RPMI7951 (cell line): ENCODE measurements at places on chromosomes 11 and 22. TPM values are rescaled to one million over a fixed set of nuclear protein-coding genes. Genes with fewer than 3 reads are reported as not detected.

GRCh38 chr11:90243534-90243933 lies 20.7 kb upstream of the CHORDC1 start:
- DNase-seq: no peak

GRCh38 chr11:11756718-11757117 lies 85.1 kb upstream of the USP47 start:
- no peak for DNase-seq

DNA sequence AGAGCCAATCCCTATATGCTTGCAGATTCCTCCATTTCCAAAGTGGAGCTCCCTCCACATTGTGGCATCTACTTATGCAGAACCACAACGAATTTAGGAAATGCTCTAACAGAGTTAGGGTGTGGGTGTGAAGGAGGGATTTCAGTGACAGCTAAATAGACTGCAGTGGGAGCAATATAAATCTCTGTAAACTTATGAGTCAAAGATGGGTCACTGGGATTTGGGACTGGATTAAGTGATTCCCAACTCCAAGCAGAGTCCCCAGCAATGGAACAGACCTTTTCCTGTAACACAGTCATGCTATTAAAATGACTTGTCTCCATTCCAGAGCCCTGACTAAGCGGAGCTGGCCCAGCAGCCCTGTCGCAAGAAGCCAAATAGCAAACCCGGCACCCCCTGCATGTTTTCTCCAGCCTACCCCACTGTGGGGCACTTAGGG lies 36.6 kb downstream of the RPL27A start:
- peak; percentile 95 for DNase-seq

FGF3 gene
- total RNA-seq: not detected in 2 replicates
